ENCODE measurements at places on chromosomes 6 and 20.

DNA sequence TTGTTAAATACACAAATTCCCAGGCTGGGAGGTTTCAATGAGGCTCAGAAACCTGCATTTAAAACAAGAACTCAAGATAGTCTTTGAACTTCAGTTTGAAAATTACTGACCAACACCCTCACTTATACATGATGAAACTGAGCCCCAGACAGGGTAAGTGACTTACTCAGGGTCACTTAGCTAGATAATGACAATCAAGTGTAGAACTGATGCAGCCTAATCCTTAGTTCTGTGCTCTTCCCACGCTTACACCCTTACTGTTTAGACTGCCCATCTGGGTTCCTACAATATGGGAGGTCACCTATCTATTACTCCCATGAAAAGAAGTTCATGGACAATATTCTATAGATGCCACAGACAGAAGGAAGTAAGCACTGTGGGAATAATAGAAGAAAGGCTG lies 24.5 kb upstream of the FAM135A start:
- no peak for DNase-seq

DNA sequence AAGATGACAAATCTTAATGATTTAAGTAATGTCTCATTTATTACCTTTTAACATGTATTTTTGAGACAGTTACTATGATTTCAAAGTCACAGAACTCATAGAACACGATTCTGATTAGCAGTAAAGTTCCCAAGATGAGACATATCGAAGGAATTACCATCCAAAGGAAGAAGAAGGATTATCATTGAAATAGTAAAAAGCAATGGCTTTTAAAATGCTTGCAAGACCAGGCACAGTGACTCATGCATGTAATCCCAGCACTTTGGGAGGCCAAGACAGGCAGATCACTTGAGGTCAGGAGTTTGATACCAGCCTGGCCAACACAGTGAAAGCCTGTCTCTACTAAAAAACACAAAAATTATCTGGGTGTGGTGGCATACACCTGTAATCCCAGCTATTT lies 219.2 kb downstream of the KHDC1L start:
- no peak for DNase-seq

DNA sequence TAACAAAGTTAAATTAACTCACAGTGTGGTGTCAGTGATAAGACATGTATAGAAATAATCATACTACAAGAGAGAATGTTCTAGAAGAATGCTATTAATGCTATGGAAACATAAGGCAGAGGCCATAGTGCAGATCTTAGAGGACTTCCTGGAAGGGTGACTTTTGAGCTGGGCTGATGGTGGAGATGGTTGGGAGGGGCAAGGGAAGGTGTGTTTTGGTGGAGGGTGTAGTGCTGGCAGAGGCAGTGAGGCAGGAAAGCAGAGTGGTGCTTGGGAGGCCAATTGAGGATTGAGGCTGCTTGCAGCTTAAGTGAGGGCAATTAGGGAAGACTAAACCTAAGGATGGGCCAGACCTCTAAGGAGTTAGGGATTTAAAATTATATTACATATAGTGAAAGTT lies 58.5 kb upstream of the FNDC1 start:
- DNase-seq = no peak

DNA sequence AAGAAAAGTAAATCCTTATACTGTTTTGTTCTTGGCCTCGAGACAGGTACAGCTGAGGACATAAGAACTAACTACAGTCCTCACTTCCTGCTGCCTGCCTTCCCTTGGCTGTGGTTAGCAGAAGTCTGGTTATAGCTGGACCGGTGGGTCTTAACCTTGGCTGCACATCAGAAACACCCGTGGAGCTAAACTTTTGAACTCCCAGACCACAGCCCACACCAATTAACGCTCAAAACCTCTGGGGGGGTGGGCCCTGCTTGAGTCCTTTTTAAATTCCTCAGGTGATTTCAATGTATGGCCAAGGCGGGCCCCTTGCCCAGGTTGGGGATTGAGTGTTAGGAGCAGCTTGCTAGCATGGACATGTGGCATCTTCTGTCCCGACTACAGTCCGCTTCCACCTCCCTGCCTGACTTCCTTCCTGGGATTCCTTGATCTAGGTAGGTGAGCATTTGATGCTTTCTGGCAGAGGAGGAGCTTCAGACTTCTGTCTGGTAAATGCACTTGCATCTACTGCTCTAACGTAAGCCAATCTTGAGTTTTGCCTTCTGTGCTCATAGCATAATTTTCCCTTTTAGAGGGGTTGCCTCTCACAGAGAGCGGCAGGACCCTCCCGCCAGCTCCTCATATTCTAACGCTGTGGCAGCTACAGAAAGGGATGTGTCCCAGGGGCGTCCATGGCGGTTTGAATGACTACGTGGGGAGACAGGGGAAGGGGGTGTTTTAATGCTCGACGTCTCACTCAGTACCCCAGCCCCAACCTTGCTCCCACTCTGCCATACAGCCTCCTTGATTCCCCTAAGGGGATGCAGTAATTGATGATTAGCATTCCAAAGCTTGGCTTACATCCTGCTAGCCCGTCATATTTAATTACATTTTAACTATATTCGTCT lies 390.1 kb downstream of the ZFAND3 start:
- DNase-seq = no peak

- DNase-seq = no peak
These were observed 611.5 kb upstream of the IMPG1 start for GRCh38 chr6:76683985-76684384.

DNA sequence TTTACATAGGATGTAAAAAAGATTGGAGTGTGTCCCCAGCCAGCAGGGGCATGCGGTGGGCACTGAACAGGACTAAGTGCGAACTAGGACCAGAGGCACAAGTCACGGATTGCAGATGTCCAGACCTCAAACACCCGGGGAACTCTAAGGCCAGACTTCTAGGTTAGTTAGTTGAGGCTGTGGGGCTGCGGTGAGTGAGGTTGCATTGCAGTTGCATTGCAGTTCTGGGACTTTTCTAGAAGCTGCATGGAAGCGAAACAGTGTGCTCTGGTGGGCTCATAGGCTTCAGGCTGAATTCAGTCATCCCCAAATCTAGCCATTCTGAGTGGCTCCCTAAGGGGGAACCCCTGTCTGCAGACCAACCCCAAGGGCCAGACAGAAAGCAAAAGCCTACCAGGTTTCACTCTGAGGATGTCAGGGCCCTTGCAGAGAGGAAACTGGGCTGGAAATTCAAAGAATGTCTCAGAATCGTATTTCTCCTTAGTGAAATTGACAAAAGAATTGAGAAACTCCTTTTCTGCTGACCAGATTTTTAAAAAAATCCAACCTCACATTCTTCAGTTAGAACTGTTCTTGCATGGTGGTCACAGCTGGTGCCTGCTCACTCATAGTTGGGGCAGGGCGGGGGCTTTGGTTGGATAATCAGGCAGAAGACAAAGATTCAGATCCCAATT lies 182.8 kb downstream of the ZDHHC14 start:
- no peak for DNase-seq

- no peak for DNase-seq
These were observed 163.2 kb downstream of the RALGAPA2 start for GRCh38 chr20:20549267-20549612.

- DNase-seq = no peak
These were observed 477.5 kb downstream of the PRKN start for GRCh38 chr6:162249907-162250642.

DNA sequence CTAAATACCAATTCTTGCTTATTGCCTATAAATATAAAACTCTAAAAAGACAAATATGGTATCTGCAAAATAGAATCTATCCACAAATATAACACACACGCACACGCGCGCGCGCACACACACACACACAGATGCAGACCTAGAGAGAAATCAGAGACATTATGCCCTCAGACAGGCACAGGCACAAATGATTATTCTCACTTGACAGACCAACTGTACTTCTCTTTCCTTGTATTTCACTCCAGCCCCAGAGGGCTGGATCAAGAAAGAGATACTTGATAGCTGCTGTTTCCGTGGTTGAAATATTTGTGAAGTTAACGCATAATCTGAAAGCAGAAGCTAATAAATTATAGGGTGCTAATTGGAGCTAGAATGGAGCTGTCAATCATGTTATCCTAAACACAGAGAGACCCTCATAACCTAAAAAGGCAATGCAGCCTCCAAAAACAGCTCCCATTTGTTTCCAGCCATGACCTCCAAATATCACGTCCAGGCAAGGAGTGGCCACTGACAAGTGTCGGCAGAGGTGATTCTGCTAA lies 11.5 kb downstream of the VGLL2 start:
- no peak for DNase-seq

DNA sequence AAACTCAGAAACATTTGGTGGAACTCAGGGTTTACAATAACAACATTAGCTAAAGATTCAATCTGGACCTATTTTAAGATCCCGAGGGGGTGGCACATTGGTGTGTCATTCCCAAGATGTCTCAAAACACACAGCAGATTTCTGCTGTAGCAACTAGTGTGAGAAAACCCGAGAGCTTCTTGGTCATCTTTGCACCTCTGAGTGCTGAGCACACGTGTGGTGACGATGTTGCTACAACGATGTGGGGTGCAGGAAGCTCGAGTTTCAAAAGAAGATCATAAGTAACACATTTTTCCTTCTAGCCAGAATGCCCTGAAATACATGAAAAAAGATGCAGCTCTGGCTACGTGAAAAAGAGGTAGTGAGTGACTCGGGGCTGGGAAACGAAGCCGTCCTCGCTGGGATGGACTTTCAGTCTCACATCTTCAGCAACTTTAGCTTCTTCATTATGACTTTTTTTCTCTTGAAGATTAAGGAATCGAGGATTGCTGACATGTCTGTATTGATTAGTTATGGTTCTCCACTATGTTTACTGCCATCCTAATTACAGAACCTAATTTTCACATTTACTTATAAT lies 1.5 kb downstream of the RAMACL start:
- DNase-seq = no peak

DNA sequence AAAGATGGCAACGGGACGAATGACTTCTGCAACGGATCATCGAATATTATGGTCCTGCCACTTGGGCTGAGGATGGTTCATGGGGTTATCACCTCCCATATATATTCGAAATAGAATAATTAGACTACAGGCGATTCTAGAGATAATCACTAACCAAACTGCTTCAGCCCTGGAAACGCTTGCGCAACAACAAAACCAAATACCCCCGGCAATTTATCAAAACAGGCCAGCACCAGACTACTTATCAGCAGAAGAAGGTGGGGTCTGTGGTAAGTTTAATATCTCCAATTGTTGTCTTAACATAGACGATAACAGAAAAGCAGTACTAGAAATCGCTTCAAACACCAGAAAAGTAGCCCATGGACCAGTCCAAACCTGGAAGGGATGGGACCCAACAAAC lies 31.0 kb upstream of the ULBP3 start:
- DNase-seq = no peak

DNA sequence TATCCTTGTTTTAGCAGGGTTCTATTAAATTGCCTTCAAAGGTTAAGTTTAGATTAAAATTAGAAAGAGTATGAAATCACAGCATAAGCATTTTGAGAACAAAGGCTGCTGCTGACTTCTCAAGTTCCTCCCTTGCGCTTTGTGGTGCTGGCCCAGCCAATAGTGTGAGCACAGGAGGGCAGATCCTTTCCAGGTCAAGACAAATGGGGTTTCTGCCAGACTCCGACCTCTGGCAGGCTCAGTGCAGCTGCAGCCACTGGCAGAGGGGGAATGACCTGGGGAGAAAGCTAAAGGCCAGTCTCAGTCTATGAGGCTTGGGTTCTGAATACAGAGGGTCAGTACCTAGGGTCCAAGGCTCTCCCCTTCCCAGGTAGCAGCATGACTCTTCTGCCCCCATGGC lies 27.0 kb downstream of the CLIC5 start:
- DNase-seq = no peak

GRCh38 chr20:17316316-17317038 lies 89.6 kb downstream of the PCSK2 start:
- no peak for DNase-seq

DNA sequence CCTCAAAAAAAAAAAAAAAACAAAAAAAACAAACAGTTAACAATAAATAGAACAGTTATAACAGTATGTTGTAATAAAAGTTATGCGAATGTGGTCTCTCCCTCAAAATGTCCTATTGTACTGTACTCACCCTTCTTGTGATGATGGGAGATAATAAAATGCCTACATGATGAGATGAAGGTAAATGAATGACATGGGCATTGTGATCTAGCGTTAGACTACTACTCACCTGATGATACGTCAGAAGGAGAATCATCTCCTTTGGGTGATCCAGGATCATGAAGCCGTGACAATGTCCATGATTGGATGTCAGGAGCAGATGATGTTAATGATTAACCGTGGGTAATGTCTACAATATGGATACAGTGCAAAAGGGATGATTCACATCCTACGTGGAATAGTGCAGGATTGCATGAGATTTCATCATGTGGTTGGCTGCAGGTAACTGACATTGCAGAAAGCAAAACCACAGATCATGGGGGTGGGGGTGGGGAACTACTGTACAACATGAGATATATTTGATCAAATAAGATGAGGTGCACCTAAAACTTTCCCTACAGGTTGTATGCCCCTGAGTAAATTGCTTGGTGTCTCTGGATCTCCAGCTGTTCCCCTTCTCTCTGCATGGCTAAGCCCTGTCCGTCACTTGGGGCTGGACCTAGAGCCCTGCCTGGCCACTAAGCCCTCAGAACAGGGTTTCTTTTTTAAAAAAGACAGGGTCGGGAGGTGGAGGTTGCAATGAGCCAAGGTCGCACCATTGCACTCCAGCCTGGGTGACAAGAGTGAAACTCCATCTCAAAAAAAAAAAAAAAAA lies 6.2 kb upstream of the RBCK1 start:
- DNase-seq = no peak

DNA sequence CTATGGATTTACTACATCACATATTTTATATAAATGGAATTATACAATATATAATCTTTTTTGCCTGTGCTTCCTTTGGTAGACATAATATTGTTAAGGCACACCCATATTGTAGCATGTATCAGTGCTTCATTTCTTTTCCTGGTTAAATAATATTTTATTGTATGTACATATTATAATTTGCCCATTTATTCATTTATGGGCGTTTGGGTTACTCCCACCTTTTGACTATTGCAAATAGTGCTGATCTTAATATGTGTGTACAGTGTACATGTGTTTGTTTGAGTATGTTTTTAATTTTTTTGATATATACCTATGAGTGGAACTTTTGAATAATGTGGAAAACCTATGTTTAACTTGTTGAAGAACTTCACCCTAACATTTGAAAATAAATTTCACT lies 804.2 kb downstream of the DHX35 start:
- no peak for DNase-seq

DNA sequence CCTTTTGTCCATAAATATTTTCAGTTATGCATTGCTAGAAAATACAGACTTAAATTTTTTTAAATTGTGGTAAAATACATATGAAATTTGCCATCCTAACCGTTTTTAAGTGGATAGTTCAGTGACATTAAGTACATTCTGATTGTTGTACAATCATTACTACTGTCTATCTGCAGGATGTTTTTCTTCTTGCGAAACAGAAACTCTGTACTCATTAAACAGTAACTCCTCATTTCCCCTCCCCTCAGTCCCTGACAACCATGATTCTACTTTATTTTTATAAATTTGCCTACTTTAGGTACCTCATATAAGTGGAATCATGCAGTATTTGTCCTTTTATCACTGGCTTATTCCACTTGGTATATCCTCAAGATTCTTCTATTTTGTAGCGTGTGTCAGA lies 21.3 kb downstream of the TAF11 start:
- DNase-seq = no peak

- DNase-seq = no peak
These were observed 29.9 kb downstream of the NFATC2 start for GRCh38 chr20:51512645-51513044.

GRCh38 chr6:119881416-119881815 lies 531.9 kb upstream of the MAN1A1 start:
- DNase-seq = no peak

- DNase-seq = no peak
These were observed 73.1 kb downstream of the ZMYND8 start for GRCh38 chr20:47283411-47283810.

All from left kidney (tissue), 8 donors.